ENCODE measurements at places on chromosomes 4 and X.

DNA sequence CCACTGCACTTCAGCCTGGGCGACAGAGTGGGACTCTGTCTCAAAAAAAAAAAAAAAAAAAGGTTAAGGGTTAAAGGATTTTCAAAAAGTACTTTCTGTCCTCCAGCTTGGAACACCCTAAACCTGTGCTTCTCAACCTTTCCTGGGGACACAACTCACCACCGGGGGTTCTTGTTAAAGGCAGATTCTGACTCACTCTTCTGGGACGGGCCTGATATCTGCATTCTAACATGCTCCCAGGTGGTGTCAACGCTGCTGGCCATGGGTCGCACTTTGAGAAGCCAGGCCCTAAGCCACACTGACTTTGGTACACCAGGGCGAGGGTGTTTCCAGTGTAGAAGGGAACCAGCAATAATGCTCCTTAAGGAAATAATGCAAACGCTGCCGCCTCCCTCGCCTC, 46.1 kb downstream of the AFAP1 start:
- DNase-seq, result no peak

GRCh38 chr4:38785901-38786402, 3.2 kb upstream of the TLR10 start:
- DNase-seq, result no peak

DNA sequence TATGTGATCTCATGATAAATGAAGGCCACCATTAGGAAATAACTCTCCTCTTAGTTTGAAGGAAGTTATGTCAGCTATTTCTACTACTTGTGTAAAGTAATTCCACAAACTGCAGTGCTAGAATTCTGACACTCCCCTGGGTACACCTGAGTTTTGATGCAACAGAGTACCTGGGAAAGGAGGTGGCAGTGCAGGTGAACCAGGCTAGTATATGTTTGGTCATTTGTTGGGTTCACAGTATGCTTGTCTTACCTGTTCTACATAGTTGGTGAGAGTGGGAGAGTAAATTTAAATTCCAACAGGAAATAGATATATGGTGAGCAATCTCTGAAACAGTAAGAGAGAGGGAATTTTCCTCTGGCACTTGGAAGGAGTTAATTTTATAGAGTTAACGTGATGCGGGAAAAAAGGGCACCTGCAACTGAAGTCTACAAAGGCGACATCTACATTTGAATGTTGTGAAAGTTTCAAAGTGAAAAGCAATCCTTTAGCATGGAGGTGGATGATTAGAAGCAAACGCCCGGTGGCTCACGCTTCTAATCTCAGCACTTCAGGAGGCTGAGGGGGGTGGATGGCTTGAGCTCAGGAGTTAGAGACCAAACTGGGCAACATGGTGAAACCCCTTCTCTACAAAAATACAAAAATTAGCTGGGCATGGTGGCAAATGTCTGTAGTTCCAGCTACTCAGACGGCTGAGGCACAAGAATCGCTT, 8.3 kb upstream of the SLC10A6 start:
- DNase-seq, result no peak

- DNase-seq, result no peak
Observed at GRCh38 chrX:133415276-133416105, at the start of gene GPC4. GPC4 (minus strand) TSS chrX:133415489; CDS start chrX:133414965, 524 bp downstream.

DNA sequence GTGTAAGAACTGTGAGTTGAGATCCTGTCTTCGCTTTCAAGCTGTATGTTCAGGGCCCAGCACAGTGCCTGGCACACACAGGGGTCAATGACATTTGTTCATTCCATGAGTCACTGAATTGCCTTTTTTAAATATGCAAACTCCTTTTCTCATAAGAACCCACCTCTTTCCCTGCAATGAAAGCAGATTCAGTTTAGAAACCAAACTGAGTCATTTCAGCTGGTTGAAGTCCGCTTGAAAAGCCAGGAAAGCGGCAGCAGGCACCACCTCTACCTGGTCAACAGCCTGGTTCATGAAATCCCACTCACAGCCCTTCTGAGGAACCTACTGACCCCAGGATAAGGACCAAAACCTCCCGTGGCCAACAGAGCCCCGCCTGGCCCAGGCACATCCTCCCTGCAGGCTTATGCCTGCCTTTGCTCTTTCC, 4.5 kb upstream of the C1QTNF7 start:
- DNase-seq, result no peak

DNA sequence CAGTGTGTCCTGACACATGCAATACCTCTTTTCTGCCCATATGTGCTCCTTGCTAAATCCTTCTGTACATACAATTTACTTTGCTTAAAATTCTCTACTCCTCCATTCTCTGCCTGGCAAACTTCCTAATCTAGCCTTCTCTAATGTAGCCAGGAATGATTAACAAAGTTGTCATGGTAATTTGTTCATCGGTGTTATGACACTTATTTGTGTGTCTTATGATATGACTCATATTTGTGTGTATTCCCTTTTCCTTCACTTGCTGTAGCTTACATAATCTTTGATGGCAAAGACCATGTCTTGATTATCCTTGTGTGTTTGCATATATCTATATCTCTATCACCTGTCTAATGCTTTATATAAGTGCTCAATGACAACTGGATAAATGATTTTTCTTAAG, 133.3 kb downstream of the COL25A1 start:
- no peak for DNase-seq

- DNase-seq, result no peak
Observed at GRCh38 chrX:102892103-102892502, 45.0 kb upstream of the RAB40AL start.

GRCh38 chrX:29478336-29479069, 736.9 kb upstream of the MAGEB2 start:
- no peak for DNase-seq

GRCh38 chr4:104421566-104421965, 73.1 kb downstream of the CXXC4 start:
- DNase-seq, result no peak

GRCh38 chr4:46931981-46932380, 22.9 kb upstream of the COX7B2 start:
- DNase-seq, result no peak

DNA sequence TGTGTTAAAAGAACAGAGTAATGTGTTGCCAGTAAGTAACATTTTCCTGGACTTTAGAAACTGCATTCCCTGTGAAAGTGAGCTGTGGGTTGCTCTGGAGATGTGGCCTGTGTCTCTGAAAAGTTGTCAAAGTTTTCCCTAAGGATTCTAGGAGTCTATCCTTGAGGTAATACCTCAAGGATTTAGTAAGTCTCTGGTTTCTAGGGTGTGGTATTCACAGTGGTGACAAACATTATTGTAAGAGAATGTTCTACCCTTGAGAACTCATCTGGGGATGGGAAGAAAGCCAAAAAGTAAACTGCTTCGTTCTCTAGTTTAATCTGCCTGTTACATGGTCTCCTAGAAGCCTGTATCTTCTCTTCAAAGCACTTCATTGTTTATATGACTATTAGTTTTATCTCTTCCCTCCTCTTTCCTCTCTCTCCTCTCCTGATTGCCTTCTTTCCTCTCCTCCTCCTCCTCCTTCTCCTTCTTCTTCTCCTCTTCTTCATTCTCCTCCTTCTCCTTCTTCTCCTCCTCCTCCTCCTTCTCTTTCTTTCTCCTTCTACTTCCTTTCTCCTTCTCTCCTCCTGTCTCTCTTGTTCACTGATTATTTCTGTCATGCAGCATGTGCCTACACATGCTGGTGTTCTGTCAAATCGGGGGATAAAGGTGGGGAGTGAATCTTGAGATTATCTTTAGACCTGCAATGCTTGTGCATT, 321.3 kb downstream of the PTTG2 start:
- no peak for DNase-seq

- DNase-seq, result no peak
Observed at GRCh38 chr4:139245590-139245989, 34.4 kb downstream of the MGARP start.

DNA sequence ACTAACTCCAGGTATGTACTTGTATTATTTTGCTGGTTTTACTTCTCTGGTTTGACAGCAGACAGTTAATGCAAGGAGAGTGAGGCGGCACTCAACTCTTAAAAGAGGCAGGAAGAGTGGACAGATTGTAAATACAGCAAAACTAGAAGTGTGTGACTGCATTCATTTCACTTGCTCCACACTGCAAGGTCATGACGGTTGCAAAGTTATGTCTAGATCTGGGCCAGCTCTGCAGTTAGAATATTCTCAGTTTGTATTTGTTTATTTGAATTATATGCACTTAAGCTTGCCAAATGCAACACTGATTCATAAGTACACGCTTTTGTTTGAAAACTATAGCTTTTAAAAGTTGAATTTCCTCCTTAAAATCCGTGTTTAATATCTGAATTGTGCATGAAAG, 148.9 kb downstream of the STIM2 start:
- DNase-seq, result no peak

DNA sequence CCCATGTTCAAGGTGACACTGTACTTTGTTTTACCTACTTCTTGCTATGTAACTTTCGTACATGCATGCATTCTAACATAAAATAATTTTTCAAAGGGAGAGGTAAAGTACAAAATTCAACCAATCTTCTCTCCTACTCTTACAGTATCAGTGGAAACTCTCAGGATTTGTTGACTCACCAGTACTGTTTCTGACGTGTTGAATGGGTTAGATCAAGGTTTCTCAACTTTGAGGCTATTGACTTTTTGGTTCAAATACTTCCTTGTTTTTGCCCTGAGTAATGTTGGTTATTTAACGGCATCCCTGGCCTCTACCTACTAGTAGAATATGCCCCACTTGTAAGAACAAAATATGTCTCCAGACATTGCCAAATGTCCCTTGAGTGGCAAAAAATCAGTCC, 94.6 kb upstream of the SMAD1 start:
- DNase-seq, result no peak

GRCh38 chr4:40399578-40399977, 64.4 kb downstream of the CHRNA9 start:
- no peak for DNase-seq

DNA sequence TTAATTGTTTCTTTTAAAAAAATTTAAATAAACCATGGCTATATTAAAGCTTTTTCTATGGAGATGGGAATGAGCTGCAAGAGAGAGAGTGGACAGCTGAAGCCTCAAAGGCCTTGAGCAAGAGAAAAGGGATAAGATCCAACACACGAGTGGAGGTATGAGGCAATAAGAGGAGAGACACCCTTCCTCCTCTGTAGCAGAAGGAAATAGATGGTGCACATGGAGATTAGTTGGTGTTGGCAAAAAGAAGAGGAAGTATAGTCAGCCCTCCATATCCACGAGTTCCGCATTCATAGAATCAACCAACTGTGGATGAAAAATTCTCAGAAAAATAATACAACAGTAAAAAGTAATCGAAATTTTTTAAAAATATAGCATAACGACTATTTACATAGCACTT, 3.2 kb downstream of the CXorf38 start:
- no peak for DNase-seq

GRCh38 chrX:22481436-22481835, 208.7 kb downstream of the CBLL2 start:
- DNase-seq, result no peak

Measured in epithelial cell of proximal tubule (primary cell).